Amygdala (tissue), 56 donors: ENCODE measurements at places on chromosomes 3 and 15.

GRCh38 chr3:132593241-132593946, 3.7 kb upstream of the ACKR4 start:
- DNase-seq = no peak

GRCh38 chr15:96020133-96020532, 310.4 kb upstream of the NR2F2 start:
- no peak for DNase-seq

GRCh38 chr15:78727561-78727960, 83.7 kb downstream of the ADAMTS7 start:
- no peak for DNase-seq

GRCh38 chr15:83992324-83993031, 243.1 kb upstream of the GOLGA6L4 start:
- no peak for DNase-seq

GRCh38 chr15:77475898-77476297, 55.2 kb downstream of the HMG20A start:
- no peak for DNase-seq

- DNase-seq = no peak
These were observed 68.5 kb downstream of the PLCH1 start for GRCh38 chr3:155676252-155676981.
